Activated naive CD8-positive, alpha-beta T cell treated with anti-CD3 and anti-CD28 coated beads for 36 hours (primary cell): ENCODE measurements at places on chromosomes 3 and 15.

DNA sequence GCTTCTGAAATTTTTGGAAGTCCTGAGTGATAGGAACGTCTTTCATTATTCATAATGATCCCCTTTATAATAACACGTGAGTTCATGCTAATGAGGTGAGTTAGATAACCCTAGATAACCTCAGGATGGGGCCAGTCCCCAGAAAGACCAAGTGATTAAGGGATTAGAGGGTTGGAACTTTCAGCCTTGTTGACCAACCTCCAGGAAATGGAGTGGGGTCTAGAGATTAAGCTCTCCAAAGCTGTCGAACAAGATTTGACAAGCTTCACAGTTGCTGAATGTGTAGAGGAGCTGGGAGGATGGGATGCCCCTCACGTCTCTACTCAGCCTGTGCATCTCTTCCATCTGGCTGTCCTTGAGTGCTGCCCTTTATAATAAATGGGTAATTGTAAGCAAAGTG, 107.1 kb downstream of the ZMAT3 start:
- no peak for DNase-seq

DNA sequence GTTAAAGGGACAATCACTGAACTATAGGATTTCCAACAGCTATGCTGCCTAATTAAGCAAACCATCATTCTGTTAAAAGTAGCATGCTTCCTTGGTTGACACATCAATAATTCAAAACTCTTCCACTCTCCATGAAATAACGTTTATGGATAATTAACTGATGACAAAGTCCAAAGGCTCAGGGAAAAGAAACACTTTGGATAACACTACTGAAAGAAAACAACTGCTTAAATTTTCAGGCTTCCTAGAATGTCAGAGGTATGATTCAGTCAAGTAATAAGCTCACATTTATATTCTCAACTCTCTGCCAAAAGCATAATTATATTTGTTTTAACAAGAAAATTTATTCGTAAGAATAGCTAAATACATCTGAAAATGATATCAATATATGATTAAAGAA, 49.6 kb downstream of the WDR72 start:
- DNase-seq, result no peak

- DNase-seq, result no peak
Observed at GRCh38 chr15:42584031-42584765, 8.8 kb downstream of the STARD9 start.

- DNase-seq, result no peak
Observed at GRCh38 chr15:76939715-76940114, 8.2 kb downstream of the RCN2 start.

DNA sequence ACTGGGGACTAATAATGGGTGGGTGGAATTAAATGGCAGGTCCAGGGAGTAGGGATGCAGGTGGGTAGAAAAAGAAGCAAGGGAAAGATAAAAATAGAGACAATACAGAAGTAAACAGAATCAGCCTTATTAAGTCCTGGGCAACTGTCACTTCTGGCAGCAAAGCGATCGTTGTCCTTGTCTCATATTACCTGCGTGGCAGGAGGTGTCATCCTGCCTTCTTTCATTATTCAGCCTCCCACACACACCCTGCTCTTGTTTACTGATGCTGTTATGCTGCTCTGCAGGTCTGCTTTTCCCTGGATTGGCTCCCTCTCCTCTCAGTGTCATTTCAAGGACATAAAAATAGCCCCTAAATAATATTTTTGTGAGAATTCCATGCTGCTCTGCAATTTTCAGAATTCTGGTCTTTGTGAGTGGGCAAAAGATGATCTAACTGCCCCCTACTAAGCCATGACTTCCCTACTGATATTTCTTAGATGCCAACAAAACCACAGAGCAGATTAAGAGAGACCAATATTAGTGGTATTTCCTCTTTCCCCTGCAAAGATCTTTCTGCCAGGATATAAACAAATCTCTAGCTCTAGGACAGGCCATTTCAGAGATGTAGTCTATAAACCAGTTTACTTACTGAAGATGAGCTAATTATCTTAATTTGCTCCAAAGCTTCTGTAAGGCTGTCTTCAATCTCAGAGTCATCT, 8.5 kb downstream of the VEPH1 start:
- no peak for DNase-seq

GRCh38 chr3:142863010-142863817, 25.7 kb downstream of the PCOLCE2 start:
- DNase-seq, result no peak

DNA sequence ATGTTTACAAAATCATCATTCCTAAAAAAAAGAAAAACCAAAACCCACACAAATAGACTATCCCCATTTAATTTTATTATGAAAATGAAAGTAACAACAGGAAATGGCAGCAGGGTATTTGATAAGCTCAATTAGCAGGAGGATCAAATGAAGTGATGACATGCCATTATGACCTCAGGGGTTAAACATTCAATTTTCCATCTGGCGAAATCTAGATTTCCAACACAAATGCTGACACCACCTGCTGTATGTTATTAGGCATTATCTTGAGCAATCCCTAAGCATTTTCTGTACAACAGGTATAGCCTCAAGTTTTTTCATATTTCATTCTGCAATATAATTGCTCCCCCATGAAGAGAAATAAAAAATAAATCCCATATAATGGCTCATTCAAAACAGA, 57.1 kb downstream of the SHQ1 start:
- no peak for DNase-seq
